ENCODE measurements at places on chromosomes 6 and 20.

GRCh38 chr6:100455230-100456124, 9.2 kb downstream of the SIM1 start:
- DNase-seq: no peak

DNA sequence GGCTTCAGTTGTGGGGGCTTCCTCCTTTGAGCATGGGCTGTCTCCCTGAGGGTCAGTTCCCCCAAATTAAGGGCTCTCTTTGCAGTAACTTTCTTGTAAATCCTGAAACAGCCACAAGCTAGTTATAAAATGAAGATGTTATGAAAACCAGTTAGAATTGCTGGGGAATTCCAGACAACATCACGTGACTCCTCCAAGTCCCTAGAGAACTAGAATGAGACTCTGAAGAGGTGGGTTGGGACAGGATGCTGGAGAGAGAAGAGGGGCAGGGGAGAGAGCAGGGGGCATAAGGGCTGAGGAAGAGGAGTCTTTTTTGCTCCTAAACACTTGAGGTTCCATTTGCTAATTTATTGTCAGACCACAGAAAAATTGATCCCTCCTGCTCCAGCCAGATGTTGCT, 380.3 kb downstream of the DHX35 start:
- no peak for DNase-seq

DNA sequence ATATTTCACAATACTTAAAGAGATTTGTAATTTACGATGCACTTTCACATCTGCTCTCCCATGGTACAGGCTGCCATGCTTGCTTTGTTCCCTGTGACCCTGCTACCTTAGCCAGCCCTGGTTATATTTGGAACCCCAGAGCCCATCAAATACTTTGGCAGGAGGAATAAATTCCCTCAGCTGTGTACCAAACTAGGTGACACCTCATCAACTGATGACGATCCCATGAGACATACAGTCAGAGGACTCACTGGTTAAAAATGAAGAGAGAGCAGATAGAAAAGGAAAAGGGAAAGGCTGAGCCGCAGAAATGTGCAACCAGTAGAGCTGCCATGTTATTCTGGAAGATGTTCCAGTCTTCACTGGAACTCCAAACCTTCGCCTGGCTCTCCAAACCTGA, 120.0 kb downstream of the SIM1 start:
- no peak for DNase-seq

DNA sequence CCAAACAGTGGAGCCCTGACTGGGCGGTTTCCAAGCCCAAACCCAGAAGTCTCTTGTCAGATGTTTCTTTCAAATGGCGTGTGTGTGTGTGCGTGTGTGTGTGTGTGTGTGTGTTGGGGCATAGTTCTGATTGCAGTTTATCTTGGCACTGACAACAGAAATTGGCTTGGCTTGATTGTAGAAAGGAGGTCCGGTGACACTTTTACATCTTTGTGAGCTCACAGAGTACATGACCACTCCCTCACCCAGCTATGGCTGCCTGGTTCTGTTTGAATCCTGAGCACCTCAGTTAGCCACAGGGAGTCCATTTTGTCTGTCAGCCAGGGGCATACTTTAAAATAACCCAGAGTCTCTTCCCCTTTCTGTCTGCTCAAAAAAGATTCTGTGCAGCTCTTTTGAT, 276.3 kb downstream of the CD83 start:
- DNase-seq: no peak

DNA sequence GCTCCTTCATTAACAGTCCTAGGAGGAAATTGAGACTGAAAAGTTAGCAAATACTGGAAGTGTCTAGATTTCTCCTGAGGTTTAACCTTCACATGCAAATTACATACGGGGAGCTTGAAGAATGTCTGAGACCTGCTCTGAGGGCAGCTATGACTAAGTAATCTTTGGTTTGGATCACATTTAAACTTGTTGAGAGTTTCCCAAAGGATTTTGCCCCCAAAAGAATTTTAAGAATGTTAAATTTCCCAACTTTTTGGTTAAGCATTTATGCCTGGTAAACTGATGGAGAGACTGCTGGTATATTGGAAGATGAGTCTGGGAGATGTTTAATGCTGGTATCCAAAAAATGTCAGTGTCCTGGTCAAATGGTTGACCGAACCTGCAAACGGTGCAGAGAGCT, 97.0 kb downstream of the RREB1 start:
- DNase-seq: no peak
